ENCODE measurements at places on chromosomes 12 and 14.

DNA sequence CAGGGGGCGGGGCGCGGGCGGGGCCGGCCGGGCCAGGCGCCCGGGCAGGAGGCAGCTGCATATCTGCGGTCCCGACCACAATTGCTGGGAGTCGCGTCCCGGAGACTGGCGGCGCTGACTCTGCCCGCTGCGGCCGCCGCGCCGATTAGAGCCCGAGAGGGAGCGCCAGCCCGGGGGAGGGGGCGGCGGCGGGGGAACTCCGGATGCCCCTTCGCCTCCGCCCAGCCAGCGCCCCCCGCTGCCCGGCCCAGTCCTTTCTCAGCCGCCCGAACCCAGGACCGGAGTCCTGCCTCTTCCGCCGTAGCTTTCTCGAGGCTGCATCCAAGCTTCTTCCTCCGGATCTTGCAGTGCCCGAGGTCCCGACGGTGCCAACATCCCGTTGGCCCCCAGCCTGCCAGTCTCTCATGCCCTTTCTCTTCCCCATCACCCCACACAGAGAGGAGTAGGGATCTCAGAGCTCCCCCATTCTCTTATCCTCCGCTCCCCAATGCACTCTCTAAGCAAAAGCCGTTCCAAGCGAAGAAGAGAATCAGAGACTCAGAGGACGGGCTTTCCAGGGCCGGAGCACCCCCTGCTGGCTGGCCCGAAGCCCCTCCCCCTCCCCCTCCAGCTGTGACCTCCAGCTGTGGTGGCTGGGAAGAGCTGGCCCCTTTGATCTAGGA, 8.8 kb upstream of the SP7 start:
- DNase-seq, result no peak

DNA sequence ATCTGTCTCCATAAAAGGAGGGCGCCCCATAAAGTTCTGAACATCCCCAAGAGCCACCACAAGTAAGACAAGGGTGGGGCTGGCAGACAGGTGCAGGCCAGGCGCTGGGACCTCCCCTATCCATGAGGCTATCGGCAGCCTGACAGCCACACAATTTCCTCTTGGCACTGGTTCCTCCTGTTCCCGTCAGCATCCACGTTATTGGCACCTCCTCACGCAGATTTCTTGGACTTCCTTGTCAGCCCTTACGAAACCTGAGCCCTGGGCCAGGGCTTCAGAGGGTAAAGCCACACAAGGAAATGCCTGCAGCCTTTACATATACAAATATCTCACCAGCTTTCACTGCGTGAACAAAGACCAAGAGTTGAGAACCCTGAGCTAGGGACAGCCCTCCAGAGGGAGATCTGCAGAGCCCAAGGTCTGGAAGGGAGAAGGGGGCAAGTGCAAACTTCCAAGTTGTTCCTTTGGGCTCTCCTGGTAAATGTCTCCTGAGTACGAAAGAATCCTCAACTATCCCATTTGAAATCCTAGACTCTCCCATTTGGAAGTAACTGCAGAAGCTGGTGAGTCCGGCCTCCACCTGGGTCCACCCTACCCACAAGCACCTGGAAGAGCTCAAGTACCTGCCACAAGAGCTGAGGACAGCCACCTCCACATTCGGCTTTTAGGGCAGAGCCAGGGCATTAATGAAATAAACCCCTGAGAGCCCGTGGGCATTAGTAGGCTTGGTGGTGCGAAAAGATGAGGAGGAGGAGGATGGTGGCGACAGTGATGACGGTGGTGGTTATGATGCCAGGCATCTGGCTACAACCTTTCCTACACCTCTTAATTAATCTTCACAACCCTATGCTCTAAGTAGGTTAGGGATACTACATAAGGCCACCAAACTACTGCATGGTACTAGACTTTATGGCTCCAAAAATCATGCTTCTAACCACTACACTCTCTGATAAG, 5.5 kb upstream of the TC2N start:
- DNase-seq, result no peak

- no peak for DNase-seq
These were observed 748.8 kb downstream of the C12orf50 start for GRCh38 chr12:87280356-87280755.

DNA sequence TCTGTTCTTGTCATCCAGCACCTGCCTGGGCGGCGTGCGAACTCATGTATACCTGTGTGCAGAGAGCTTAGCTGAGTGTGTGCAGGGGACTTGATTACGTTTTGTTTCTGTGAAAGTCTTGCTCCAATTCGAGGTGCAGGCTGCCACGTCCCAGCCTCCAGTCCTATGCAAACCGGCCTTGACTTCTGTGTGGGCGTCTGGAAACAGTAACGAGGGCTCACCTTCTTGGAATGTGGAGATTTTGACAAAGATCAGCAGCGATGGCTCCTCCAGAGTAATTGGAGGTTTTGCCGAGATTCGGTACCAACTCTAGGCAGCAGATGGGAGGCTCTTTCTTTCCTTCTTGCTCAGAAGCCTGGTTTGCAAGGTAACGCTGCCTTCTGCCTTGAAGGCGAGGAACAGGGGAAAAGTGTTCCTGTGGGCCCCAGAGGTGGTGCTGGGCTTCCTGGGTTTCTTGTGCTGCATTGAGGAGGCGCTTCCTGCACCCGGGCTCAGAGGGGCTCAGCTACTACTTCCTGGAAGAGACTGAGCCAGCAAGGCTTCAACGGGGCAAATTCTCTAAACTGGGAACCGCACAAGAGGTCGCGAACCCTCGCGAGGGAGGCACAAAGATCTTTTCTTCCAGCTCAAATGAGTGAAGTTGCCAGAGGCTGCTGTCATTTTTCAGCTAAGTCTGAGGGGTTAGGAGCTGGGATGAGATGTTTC, 249.0 kb downstream of the AACS start:
- DNase-seq, result no peak

DNA sequence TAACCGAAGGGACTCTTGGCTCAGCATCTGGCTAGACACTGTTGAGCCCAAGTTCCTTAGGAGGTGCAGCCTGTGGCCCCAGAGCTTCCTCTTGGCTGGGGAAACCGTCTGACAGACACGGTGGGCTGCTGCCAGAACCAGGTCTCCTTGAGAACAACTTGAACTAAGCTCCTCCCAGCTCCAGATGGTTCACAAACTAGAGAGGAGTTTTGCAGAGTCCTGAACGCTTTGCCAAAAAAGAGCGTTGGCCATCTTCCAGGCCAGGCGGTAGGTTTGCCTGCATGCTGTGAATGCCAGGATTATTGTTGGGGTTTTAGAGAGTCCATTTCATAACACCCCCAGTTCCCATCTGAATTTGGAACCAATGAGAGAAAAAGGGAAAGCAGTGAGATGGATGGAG, 399.8 kb downstream of the RGS6 start:
- DNase-seq, result peak; percentile 8

GRCh38 chr12:42786400-42787148, 197.0 kb upstream of the PRICKLE1 start:
- no peak for DNase-seq

DNA sequence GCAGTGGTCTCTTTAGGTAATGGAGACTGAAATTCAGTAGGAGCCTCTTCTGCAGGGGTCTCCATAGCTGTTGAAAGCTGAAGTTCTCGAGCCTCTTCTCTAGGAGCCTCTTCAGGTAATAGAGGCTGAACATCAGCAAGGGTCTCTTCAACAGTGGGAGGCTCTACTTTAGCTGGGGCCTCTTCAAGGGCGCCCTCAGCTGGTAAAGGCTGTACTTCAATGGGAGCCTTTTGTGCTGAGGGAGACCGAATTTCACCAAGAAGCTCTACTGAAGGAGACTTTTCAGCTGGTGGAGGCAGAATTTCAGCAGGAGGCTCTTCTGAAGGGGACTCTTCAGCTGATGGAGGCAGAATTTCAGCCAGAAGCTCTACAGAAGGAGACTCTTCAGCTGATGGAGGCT, 1.5 kb downstream of the FSCB start:
- DNase-seq, result no peak

Measured in forelimb muscle (tissue), 1 donor.